ENCODE measurements at places on chromosomes 6 and 20. TPM values are rescaled to one million over a fixed set of nuclear protein-coding genes. Genes with fewer than 3 reads are reported as not detected.

Gene TSBP1
- total RNA-seq, result not detected

- no peak for DNase-seq
Observed at GRCh38 chr20:53163486-53163885, 191.3 kb downstream of the TSHZ2 start.

- DNase-seq, result no peak
Observed at GRCh38 chr6:118044275-118044674, 137.2 kb downstream of the SLC35F1 start.

Gene LRRC73
- 0.17 TPM for total RNA-seq

- no peak for DNase-seq
Observed at GRCh38 chr20:40463171-40463570, 225.9 kb downstream of the MAFB start.

Gene GGTLC1
- not detected for total RNA-seq

Gene CRISP3
- total RNA-seq, result not detected

- peak; percentile 30 for DNase-seq
Observed at GRCh38 chr6:89689732-89690131, 51.2 kb upstream of the LYRM2 start.

GRCh38 chr20:6388671-6389197 is 265.9 kb upstream of the FERMT1 start:
- no peak for DNase-seq

Gene SSTR4
- not detected for total RNA-seq

Gene BTN1A1
- total RNA-seq, result not detected

DNA sequence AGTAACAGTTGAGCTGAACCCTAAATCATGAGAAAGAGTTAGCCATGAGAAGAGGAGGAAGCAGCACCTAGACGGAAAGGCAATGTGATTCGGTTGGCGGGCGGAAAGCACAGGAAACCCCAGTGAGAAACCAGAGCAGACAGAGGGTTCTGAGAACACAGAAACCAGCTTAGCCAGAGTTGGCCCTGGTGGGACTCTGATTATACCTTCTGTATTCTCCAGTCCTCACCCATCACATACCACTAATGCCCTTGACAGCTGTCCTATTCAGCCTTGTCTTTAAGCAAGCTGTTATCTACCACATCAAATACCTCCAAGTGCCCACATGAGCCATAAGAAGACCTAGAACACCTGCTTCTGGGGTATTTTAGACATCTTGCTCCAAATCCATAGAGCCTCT is 58.9 kb upstream of the LRRC1 start:
- no peak for DNase-seq

- peak; percentile 86 for DNase-seq
Observed at GRCh38 chr6:6758915-6759654, 170.6 kb downstream of the LY86 start.

DNA sequence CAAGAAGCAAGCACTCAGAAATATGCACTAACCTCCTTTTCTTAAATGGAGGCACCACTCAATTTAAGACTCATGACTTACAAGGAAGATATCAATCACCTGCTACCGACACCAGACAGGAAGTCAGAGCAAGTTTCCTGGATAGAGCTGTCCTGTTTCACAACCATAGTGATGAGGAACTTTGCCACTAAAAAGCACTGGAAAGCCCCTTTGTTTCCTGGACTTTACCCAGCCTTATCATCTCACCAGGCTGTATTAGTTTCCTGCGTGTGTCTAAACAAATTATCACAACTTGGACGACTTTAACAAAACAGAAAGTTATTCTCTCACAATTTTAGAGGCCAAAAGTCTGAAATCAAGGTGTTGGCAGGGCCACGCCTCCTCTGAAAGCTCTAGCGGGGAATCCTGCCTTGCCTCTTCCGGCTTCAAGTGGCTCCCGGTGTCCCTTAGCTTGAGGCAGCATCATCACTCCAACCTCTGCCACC is 253.8 kb upstream of the STXBP5 start:
- DNase-seq, result peak; percentile 45

Gene MAPK13
- 5.6 TPM for total RNA-seq

GRCh38 chr6:139436200-139436956 is 61.9 kb upstream of the CITED2 start:
- peak; percentile 19 for DNase-seq

- DNase-seq, result no peak
Observed at GRCh38 chr6:152815230-152815872, 64.8 kb downstream of the VIP start.

Gene PRPH2
- 2.0 TPM for total RNA-seq

GRCh38 chr6:104229057-104229456 is 630.7 kb downstream of the HACE1 start:
- no peak for DNase-seq

Gene PPARD
- 9.7 TPM for total RNA-seq

- no peak for DNase-seq
Observed at GRCh38 chr6:181049-181654, 111.1 kb upstream of the DUSP22 start.

DNA sequence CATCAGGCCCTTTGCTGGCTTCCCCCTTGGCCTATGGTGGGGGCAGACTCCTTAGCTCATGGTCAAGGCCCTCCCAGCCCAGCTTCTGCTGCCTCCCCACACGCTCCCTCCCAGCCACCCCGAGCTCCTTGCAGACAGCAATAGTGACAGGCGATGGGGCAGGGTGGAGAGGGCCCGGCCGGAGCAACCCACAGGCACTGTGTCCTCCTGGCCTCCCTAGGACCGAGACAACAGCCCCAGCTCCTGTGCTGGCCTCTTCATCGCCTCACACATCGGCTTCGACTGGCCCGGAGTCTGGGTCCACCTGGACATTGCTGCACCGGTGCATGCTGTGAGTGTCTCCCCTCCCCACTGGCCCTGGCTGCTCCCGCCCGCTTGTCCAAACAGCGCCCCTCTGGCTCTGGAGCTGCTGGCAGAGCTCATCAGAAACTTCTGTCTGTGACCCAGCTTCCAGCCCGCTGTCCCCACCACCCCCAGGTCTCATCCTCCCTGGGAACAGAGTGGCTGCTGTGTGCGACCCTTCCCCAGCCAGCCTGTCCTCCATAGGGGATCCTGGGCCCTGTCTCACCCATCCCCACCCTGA is 21.8 kb downstream of the NPEPL1 start:
- no peak for DNase-seq

DNA sequence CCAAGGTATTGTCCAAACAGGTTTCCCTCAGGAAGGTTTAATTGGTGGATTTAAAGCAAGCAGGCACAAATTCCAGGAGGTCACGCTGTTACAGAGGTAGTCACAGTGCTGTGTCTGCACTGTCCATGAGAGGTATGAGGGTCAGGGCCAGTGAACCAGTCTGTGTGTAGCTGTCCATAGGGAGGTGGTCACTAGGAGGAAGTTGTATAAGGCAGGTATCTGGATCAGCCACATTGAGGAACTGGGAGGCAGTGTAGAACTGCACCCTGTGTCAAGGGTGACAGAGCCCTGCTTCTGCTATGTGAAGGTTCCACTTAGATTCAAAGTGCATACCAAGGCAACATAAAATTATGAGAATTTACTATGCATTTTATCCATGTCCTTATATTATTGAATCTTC is 73.3 kb downstream of the MAP3K4 start:
- no peak for DNase-seq

GRCh38 chr20:1929460-1929859 is 34.3 kb downstream of the SIRPA start:
- no peak for DNase-seq

DNA sequence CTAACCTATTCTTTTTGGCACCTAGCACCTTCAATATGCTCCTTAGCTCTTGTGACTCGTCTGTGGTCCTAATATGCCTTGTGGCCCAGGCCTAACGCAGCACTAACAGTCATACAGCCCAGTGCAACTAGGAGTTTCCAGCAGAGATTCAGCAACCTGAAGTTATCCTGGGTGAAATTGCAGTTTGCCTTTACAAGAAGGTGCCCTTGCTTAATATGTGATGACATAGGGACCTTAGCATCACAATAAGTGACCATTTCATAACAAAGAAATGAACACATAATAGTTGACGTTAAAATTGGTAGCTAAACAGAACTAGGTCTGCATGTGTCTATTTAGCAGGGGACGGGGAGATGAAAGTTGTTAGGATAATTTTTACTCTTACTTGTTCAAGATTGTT is 10.1 kb downstream of the FIG4 start:
- DNase-seq, result no peak

Gene WFDC2
- total RNA-seq, result not detected

GRCh38 chr20:63752411-63753101 is 13.0 kb downstream of the SLC2A4RG start:
- DNase-seq, result no peak

GRCh38 chr6:142984386-142984785 is 39.4 kb upstream of the HIVEP2 start:
- no peak for DNase-seq

- DNase-seq, result no peak
Observed at GRCh38 chr20:42181064-42181463, 562.9 kb upstream of the CHD6 start.

Gene PRR18
- total RNA-seq, result not detected

Data from dermis blood vessel endothelial cell (primary cell).